Kidney epithelial cell (primary cell): ENCODE measurements at places on chromosomes 7 and 10. TPM values are rescaled to one million over a fixed set of nuclear protein-coding genes. Genes with fewer than 3 reads are reported as not detected.

- no peak for DNase-seq
Observed at GRCh38 chr10:125213541-125214282, 53.3 kb upstream of the CTBP2 start.

DNA sequence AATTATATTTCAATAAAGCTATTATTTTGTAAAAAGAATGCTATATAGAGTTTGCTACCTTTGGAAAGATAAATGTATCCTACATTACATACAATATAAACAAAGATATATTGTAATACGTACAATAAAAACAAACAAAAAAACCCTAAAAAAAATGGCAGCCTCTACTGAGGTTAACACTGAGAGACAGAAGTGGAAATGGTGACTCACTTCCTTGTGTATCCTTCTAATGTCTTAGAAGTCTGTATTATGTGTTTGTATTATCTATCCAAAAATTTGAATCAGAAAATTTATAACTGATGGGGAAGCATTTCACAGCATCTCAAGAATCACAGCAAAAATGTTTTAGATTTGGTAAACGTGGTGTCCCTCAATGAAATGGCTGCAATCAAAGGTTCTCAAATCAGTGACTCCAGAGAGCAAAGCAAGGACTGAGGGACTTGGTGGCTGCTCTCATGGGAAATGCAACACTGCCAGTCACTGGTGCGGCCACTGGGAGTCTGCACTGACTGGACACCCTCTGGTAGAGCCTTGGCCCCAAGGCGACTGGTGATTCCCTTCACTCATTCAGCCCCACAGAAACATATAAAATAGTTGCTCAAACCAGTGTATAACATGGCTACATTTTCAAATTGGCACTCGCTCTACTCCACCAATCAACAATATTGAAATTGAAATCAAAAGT lies 53.8 kb downstream of the PANK1 start:
- no peak for DNase-seq

DNA sequence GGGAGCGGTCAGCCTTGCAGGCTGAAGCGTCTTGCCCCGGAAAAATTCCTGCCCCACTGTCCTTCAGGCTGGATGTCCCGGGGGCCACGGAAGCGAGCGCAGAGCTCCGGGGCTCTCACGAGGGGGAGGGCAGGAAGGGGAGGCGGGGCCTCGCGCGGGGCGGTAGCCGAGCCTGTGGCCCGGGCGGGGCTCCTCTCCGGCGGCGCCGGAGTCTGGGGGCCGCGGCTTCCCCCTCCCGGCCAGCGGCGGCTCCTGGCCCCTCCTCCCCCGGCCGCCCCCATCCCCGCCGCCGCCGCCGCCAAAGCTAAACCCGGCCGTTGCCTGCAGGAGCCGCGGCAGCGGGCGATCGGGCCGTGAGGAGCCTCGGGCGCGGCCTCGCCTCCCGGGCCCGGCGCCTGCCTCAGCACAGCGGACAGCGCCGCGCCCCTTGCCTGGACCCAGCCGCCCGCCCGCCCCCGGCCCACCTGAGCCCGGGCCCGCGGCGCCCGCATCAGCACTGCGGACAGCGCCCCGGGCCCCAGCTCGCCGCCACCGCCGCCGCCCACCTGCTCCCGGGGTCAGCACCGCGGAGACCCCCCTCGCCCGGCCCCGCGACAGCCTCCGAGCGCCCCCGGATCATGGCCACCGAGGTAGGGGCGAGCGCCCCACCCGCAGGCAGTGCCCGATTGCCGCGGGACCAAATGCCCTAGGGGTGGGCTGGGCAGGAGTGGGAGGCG lies at the start of gene GOLGA7B:
Gene GOLGA7B (plus strand): TSS at position 157 of the 716 bp plus-strand sequence. CDS start 461 bp downstream, at position 618.
- DNase-seq: no peak

DNA sequence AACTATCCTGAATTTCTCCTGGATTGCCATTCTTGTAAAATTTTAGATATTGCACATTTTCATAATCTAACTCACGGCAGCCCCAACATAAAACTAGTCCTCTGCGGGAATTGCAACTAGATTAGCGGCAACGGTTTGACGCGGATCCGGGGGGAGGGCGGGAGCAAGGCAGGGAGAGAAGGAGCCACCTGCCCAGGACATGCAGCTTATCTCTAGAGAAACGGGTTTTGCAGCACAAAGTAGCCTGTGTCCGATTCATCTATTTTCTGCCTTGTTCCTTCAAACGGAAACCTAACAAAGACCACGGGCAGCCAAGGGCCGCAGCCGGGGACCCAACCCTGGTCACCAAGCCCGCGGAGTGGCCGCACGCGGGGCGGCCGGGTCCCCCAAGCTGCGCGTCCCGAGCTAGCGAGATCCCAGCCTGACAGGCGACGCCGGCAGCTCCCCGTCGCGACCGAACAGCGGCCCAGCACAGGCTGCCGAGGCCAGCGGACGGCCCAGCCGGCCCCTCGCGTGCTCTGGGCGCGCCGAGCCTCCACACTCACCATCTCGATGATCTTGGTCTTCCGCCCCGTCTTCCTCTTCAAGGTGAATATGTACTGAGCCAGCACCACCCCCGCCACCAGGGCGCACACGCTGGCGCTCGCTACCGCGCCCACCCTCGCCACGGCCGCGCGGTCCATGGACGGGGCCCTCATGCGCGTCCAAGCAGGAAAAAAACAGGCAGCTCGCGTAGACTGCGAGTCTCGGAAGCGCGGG lies at the start of gene NT5C3A:
Gene NT5C3A (minus strand): TSS at position 754 of the 759 bp plus-strand sequence. CDS start 71 bp downstream, at position 683.
- no peak for DNase-seq

- peak; percentile 5 for DNase-seq
Observed at GRCh38 chr7:127107601-127108007, 145.1 kb downstream of the GRM8 start.

DNA sequence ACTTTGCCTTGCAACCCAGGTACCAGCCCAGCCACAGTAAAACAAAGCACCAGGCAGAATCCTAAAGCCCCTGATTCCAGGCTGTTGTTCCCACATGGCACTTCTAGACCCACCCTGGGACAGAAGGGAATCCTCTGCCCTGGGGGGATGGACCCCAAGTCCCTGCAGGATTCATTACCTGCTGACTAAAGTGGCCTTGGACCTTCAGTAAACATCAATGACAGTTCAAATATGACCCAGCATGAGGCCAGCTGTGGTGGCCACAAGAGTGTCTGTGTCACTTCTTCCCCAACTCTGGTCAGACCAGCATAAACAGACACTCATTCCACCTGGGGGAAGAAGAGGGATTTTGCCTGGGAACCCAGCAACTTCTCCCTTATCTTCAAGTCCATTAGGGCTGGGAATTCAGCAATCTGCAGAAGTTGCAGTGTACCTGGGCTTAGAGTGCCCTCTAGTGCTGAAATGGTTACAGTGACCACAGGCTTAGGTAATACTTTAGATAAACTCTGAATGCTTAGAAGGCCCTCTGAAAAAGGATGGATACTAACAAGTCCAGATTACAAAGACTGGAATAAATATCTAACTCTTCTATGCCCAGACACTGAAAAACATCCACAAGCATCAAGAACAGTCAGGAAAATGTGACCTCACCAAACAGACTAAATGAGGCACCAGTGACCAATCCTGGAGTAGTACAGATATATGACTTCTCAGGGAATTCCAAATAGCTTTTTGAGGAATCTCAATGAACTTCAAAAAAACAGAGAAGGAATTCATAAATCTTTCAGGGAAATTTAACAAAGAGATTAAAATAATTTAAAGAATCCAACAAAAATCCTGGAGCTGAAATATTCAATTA lies 108.5 kb upstream of the TMEM168 start:
- no peak for DNase-seq

DNA sequence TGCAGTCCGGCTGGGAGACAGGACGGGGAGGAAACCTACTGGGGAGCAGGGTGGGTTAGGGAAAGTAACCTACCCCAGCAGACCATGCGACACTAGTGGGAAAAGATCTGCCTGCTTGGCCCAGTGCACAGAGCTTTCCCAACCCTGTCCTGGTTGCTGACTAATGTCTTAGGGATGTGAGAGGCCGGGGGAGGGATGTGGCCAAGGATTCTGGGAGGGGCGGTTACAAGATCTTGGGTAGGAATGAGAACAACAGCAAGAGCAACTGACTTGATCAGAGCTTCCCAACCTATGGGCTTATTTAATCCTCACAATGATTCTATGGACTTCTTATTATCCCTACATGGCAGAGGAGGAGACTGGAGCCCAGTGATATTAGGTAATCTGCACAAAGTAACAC lies 24.0 kb upstream of the EIF5AL1 start:
- peak; percentile 80 for DNase-seq

PGAM2 gene
- total RNA-seq: not detected in 2 replicates

PRKCQ gene
- total RNA-seq: 7.7 and 8.1 TPM in 2 replicates

CYP26C1 gene
- 0.17 and 0.41 TPM in 2 replicates for total RNA-seq

ITIH5 gene
- 0.82 and 1.5 TPM in 2 replicates for total RNA-seq

PVRIG gene
- total RNA-seq: not detected in 2 replicates

PTPRZ1 gene
- under 0.01 and 0.04 TPM in 2 replicates for total RNA-seq

HSPA12A gene
- total RNA-seq: 11.4 and 13.7 TPM in 2 replicates

OPN4 gene
- total RNA-seq: not detected in 2 replicates

NEBL gene
- 6.9 and 8.9 TPM in 2 replicates for total RNA-seq
